EL (cell line): ENCODE measurements at places on chromosomes 6 and 20.
A peak's percentile ranks its signal among the peaks of the same experiment; 100 is the strongest.

DNA sequence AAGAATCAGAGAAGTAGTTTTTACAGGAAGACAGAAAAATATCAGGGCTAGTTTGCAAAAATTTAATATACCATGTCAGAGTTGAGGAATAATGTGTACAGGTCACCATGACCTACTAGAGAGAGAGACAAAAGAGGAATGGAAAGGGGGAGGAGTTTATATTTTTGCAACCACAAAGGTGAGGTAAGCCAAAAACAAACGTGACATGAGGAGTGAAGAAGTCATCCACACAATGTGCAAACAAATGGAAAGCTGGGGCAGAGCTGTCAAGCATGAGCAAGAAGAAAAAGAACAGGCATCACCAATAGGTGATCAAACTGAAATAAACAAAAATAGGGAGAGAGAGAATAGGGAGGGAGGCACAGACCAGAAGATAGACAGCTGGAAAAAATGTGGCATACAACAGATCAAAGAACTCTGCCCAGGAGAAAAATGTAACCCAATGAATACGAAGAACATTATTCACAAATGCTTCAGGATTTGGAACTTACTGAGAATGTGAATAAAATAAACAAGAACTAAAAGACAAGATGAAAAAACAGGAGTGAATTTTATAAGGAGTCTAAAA is 15.5 kb downstream of the RARS2 start:
- DNase-seq: no peak

DNA sequence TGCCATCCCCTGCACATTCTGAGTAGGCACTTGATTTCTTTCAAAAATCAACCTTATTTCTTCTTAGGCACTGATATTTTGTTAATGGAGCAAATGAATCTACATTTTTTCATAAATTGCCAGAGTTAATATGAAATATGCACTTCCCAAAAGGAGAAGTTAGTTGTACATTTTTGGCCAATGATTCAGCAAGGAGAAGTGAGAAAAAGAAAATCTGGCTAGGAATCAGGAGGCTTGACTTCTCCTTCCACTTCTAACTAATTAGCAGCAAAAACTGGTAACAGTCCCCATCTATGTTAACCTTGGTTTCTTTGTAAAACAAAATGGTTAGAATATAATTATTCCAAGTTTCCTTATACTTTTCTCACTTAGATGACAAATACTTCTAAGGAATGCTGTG is 7.0 kb upstream of the DSE start:
- peak; percentile 64 for DNase-seq

DNA sequence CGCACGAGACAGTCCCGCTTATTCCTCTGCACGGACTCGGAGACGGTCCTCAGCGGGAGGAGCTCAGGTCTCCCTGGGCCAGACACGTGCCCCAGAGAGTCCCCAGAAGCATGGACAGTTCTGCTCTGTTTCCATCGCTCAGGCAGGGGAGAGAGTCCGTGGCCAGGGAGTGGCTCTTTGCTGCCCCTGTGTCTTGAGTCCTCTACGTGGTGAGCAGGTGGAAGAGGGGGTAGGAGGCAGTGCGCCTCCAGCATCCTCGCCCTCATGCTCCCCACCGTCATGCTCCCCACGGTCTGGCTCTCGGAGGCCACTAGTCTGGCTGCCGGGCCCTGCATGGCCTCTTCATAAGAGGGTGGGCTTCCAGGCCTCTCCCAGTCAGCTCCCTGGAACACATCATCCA is 8.9 kb downstream of the TAGAP start:
- no peak for DNase-seq

DNA sequence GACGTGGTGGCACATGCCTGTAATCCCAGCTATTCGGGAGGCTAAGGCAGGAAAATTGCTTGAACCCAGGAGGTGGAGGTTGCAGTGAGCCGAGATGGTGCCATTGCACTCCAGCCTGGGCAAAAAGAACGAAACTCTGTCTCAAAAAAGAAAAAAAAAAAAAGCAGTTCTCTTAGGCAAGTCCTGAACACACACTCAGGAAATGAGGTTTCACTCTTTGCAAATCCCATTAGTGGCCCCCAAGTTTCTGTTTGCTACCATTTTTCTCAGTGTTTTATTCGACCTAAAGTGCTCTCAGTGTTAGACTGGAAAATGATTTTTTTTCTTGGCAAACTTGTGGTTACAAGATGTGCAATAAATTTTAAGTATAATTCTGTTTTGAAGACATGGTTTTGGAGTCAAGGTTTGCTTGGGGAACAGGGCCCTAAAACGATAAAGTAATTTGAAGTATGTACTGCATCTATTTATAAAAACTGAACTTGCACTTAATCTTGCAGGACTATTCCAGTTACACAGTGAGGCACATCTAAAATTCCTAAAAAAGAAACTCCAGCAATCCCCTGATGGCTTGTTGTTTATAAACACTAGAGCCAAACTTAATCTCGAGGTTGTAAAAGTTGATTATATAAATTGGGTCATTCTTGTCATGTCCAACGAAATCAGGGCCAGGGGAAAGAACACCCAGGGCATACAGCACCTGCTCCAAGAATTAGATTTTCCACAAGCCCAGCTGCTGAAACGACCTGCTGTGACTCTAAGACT is 42.6 kb downstream of the MAP1LC3A start:
- no peak for DNase-seq

DNA sequence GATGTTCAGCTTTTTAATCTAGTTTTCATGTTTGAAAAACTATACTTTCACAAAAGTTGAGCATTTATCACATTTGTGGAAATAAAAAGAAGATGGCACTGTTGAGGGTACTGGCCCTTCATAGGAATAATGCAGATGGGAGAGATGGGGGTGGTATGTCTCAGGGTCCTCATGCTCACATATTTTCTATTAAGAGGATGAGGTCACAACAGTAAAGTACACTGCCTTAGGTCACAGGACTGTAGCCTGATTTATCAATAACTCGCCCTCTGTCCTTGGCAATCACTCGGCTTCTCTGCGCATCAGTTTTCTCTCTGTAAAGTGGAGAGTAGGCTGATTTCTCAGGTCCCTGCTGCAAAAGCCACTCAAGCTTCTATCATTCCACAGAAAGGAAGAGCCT is 55.9 kb downstream of the PPP1R3G start:
- peak; percentile 5 for DNase-seq

DNA sequence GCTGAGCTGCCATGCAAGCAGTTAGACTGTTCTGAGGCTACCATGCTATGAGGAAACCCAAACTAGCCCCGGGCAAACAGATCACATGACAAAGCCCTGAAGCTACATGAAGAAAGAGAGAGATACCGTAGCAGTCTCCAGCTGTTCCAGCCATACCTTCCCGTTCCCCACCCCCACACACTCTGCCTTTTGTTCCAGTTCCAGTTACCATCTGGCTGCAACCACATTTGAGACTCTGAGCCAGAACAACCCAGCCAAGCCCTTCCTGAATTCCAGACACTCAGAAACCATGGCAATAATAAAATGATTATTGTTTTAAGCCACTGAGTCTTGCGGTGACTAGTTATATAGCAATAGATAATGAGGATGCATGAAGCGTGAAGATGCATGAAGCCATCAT is 28.3 kb downstream of the RIN2 start:
- DNase-seq: peak; percentile 79

GRCh38 chr6:140070846-140071473 is 696.5 kb upstream of the CITED2 start:
- peak; percentile 93 for DNase-seq

DNA sequence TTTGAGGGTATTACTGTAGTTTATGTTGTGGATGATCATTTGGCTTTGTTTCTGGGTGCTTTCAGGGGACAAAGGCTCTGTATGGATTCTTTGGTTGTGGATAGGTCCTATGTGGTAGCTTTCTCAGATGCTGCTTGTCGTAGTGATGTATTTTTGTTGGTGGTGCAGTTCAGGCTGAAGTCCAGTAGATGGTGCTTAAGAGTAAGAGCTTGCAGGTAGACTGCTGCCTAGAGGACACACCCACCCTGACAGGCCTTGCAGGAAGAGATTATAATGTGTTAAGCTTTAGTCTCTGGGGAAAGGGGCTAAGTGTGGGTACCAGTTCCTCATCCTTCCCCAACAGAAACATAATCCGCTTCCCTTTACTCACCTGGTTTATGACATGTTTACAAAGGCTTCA is 62.6 kb upstream of the ADGRB3 start:
- no peak for DNase-seq

DNA sequence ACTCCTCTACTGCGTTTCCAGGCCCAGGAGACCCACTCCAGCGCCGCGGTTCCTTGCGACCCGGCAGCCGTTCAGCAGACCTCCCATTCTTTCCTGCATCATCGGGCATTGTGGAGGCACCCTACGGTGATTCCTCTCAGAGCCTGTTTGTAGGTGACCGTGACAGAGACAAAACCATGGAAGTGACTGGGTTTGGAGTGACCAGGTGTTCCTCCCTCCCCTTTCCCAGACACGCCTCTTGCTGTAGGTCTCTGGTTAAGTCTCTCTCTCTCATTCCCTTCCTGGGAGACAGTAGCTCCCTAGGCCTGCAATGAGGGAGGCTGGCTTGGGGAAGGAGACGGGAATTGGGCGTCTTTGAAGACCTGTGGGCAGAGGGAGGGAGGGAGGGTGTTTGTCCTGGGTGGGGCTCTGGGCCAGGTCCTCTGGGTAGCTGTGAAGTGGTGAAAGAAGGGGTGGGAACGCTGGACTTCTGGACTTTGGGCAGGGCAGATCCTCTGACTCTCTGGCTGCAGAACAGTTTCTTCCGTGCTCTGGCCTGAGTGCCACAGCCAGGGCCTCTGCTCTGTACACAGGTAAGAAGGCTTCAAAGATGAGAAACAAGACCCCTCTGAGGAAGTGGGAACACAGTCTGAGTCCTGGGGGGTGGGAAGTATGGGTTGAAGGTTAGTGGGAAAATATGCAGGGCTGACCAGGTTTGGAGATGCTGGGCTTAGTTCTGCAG is 763 bp downstream of the KLC4 start:
- DNase-seq: no peak

DNA sequence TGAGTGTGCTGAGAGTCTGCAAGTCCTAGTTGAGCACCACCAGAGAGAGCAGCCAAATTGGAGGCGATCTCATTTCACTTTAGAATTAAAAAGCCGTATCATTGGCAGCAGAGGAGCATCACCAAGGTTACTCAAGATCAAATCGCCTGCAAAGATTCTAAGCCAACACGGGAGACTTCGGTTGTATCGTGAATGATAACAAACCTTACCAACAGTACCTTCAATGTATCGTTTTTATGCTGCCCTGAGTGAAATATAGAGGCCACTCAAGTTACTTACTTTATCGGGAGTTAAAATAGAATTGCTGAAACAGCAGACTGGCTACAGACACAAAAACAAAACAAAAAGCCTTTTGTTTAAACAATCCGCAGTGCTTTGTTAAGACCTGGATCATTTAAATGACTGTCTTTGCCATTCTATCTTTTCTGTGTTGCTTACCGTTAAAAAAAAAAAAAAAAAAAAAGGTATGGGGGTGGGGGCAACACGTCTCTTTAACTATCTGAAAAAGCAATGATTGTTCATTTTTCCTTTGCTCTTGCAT is 14.2 kb downstream of the NHSL1 start:
- DNase-seq: no peak

DNA sequence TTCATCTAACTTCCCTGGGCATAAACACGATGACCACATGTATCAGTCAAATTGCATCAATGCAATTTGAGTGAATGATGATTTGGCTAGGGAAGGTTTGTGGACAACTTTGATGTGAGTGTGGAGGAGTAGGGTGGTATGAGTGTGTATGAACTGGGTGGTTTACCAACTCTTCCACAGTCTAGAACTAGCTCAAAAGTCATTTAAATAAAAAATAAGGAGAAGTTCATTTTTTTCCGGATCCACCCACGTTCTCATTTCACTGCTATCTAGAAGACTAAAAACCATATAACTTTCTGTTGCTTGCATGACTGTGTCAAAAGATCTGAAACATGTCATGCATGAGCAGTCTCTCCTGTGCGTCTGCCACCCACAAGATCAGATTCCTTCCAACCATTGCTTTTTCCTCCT is 23.6 kb downstream of the SLC35D3 start:
- no peak for DNase-seq

DNA sequence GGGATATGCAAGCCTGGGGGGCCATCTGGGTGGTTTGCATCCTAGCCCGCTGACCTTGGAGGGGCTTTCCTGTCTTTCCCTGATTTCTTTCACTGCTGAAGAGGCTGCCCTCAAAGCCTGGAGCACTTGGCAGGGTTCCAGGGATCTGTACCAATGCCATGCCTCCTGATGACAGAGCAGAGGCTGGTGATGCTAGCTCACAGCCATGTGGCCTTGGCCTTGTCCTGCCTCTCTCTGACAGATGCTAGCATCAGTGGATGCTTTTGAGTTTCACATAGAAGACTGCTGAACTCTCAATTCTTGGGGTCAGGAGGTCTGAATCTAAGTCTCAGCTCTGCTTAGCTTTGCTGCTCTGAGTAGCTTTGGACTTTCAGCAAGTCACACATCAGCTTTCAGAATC is 21.9 kb upstream of the RREB1 start:
- peak; percentile 52 for DNase-seq

DNA sequence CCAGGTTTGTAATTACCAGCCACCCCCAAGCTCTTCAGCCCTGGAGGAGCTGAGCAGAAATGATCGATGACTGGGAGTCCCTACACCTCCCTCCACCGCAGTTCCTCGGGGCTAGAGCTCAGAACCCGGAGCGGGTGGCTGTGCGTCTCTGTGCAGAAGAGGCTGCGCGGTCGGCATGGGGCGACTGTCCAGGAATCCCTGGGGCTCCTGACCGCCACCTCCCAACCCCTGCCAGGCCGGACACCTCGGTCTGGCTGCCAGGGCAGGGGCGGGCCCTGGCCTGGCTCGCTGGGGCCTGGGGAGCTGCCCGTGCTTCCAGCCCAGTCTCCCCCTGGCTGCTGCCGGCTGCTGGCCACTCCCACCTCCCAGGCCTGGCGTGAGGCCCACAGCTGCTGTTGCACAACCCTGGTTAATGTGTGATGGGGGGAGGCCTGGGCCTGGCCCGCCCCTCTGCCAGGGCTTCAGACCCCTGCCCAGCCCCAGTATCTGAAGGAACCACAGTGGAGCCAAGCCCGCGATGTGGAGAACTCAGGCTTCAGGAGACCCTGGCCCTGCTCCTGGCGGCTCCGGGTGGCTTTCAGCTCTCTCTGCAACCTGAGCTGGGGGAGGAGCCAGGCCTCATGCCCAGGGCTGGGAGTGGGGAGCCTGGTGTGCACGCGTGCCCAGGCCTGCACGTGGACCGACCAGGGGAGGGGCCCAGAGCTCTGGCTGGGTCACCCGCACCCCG is 1.2 kb downstream of the SLC2A4RG start:
- DNase-seq: peak; percentile 92
